ENCODE measurements at places on chromosomes 16 and 17.

DNA sequence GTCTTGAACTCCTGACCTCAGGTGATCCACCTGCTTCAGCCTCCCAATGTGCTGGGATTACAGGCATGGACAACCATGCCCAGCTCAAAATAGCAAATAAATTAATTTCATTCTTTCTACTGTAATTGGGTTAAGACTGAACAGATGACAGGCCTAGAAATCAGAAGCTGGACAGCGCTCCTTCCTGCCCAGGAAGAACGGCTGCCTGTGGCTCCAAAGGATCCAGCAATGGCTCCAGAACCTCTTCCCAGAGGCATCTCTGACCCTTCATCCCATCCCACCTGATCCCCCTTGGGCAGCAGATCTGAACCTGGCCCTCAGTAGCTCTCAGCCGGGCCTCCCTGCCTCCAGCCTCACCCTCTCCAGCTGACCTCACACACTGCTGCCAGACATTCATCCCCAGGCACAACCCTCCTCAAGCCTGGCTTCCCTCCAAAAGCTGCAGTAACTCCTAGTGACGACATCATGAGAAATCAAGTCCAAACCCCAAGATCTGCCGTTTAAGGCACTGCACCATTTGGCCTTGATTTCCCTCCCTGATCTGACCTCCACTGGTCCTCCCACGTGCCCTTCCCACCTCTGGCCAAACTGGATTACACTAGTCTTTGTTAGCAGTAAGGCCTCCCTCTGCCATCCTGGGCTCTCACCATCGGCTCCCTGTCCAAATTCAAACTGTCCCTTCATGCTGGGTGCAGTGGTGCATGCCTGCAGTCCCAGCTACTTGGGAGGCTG lies 3.1 kb upstream of the MIF4GD start:
- peak; percentile 84 for DNase-seq

GRCh38 chr17:82864713-82865248 lies 25.0 kb upstream of the ZNF750 start:
- DNase-seq, result no peak

DNA sequence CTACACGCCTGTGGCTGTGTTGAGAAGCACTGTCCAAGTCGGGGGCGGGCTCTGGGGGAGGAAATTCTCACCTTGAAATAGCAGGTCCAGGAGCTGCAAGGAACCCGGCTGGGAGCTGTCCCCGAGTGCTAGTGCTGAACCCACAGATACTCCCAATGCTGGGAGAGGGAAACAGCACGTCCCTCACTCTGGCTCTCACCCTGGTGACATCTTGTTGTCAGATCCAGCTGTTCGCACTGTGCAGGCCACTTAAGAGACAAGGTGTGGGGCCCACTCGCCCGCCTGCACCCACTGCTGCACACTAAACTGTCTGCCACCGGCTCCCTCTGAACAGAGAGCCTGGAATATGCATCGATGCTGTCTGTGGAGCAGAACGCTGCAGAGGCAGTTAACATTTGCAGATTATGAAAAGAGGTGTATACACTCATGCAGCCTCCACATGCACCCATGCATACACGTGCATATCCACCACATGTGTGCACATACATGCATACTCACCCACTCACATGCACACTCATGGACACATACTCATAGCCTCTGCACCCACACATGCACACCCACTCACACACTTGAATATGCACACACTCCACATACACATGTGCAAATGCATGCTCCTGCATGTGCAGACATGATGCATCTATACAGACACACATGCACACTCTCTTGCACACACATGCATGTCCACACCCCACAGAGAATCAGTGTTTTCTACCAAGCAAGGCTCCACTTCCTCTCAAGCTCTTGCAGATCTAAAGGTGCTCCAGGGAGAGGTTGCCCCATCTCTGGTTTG lies 42.0 kb downstream of the MGAT5B start:
- DNase-seq, result peak; percentile 35

- DNase-seq, result no peak
These were observed 63.6 kb upstream of the DOC2B start for GRCh38 chr17:245020-245419.

DNA sequence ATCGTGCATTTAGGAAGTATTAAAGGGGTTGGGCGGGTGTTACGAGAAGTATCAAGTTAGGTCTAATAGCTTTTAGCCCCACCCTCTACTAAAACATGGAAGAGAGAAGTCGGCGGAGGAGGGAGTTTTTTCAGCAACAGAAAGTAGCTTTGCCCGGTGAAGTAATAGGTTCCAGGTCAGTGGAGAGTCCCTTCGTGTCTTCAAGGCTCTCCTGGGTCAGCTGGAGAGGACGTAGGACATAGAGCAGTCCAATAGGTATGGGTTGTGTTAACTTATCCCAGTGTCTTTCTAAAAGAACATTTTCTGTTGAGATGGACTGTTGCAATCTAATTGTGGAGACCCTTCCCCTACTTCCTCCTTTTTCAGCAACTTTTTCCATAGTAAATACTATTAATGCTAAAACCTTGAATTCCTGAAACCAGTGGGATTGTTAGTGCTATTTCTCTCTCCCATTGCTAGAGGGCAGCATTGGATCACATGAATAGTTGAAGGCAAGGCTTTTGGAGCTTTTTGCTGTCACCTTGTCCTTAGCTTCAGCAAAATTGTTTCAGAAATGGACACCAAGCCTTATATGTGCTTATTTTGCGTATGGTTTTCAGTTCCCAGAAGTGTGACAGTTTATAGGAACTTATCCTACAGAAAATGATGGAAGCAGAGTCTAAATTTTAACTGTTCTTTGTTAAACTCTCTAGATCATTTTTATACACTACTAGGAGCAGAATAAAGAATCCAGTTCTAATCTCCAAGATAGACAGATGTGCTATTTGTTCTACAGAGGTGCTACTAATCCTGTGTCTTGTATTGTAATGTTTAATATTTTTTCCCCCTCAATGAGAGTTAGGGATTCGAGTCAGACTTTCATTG lies 38.4 kb downstream of the UTP18 start:
- peak; percentile 57 for DNase-seq
